ENCODE measurements at places on chromosomes 16 and 17.
A peak's percentile ranks its signal among the peaks of the same experiment; 100 is the strongest.

- no peak for DNase-seq
Observed at GRCh38 chr16:20897922-20898321, 2.2 kb downstream of the DCUN1D3 start.

- DNase-seq, result no peak
Observed at GRCh38 chr16:30368792-30369090, 1.6 kb downstream of the TBC1D10B start.

GRCh38 chr16:54280751-54281150 is 5.8 kb downstream of the IRX3 start:
- no peak for DNase-seq

GRCh38 chr17:77214743-77215142 is 74.0 kb downstream of the SEC14L1 start:
- DNase-seq, result peak; percentile 11

DNA sequence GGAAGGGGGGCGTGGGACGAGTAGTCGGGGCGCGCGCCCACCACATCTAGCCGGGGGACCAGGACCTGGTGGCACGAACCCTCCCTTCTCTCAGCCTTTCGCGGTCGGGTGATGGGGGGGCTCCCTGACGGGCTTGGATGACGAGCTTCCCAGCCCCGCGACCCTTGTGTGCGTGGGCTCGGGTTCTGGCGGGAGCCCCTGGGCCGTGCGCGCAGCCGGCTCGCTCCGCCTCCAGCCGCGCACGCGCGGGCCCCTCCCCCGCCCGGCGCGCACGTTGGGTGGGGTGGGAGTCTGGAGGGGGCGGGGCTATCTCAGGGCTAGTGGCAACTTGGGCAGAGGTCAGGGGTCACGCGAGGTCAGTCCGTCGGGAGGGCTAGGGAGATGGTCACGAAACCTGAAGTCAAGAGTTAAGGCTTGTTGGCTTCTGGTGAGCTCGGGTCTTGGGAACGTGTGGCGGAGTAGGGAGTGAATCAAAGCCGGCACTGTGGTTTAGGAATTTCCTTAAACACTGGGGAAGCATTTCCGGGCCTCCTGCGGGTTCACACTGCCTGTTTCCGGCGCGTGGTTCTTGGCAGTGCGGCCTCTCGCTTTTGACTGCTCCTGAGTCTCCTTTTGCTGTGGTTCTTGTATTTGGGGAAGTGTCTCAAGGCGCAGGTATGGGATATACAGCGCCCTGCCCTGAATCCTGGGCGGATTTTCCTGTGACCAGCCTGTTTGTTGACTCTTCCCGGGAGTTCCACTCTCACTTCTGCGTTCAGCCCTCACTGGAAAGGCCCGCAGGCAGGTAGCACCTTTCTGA is at the start of gene SRCAP:
Gene SRCAP, plus strand, starts transcription at position 356 of the 799 bp plus-strand sequence. CDS start 1,654 bp downstream, outside the sequence.
- peak; percentile 82 for DNase-seq

- peak; percentile 29 for DNase-seq
Observed at GRCh38 chr16:85152414-85153030, 40.2 kb upstream of the CIBAR2 start.

- DNase-seq, result no peak
Observed at GRCh38 chr16:51989637-51990230, 557.2 kb downstream of the TOX3 start.

DNA sequence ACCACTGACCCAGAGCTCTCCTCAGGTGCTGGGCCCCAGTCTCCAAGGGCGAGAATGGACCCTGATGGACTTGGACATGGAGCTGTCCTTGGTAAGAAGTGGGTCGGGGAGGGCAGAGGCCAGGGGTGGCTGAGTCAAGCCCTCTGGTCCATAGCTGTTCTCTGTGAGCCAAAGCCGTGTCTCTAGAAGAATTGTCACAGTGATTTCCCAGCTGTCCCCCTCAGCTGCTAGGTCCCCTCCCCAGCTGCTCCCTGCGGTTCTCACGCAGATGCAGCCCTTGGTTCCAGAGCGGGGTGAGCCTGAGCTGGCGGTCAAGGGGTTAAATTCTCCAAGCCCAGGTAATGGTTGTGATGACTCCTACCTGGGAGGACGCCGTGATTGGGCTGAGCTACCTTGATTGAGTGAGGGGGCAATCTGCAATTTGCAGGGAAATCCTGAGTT is 1.3 kb upstream of the NOL3 start:
- no peak for DNase-seq

DNA sequence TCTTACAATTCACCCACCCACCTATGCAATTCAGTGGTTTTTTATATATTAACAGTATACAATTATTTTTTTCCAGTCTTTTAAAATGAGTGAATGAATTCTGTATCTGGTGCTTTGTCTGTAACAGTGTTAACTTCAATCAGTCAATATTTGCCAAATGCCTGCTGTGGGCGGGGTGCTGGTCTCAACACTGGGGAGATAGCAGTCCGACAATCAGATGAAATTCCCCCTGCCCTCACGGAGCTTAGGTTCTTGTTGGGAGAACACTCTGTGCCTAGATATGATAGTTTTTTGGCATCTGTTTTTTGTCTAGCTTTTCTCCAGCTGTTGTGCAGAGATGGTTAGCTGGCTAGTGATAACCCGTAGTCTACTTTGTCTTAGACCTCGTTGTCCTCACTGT is 201.1 kb downstream of the SNX29 start:
- DNase-seq, result no peak

GRCh38 chr16:88466175-88466862 is 13.2 kb downstream of the ZFPM1 start:
- no peak for DNase-seq

DNA sequence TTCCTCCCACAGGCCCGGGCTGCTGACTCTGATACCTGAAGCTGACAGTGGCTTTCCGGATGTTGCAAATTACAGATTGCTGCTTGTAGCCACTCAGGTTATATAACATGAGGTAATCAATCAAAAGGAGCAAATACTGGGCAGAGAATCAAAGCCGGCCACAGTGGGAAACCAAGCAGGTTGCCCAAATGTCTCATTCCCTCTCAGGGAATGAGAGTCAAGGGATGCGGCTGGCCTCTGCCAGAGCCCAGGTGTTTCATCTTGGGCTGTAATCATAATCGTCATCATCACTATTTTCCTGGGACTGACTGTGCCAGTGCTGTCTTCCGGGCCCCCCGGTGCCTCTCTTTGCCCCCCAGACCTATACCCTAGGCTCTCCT is 292.4 kb upstream of the FOXF1 start:
- DNase-seq, result no peak

- no peak for DNase-seq
Observed at GRCh38 chr17:83192161-83192788, 112.9 kb downstream of the METRNL start.

DNA sequence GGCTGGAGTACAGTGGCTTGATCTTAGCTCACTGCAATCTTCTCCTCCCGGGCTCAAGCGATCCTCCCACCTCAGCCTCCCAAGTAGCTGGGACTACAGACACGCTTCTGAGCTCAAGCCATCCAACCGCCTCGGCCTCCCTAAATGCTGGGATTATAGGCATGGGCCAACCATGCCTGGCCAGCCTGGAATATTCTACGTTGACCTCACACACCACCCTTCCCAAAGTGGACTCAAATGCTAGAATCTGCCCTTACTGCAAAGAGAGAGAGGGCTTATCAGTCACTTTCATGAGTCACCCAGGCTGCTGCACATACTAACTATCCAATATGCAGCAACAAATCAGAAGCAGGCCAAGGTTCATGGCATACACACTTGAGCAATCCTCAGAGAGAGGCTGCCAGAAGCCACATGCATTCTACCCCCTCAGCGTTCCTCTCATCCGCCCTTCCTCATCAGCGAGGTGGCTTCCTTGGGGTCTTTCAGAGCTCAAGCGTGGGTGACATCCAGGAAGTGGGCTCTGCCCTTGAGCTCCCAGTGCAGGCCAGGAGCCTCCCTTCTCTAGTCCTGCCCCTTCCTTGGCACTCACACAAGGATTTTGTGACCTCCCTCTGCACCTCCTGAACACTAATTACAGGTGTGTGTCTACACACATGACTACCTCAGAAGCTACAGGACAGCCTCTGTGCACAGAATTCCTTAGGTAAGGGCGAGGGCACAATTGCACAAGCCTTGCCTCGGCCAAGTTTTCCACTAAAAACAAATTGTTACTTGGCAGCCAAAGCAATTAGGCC is 24.8 kb upstream of the SIAH1 start:
- DNase-seq, result no peak

- DNase-seq, result peak; percentile 50
Observed at GRCh38 chr17:38572669-38573365, 32.9 kb downstream of the SRCIN1 start.

DNA sequence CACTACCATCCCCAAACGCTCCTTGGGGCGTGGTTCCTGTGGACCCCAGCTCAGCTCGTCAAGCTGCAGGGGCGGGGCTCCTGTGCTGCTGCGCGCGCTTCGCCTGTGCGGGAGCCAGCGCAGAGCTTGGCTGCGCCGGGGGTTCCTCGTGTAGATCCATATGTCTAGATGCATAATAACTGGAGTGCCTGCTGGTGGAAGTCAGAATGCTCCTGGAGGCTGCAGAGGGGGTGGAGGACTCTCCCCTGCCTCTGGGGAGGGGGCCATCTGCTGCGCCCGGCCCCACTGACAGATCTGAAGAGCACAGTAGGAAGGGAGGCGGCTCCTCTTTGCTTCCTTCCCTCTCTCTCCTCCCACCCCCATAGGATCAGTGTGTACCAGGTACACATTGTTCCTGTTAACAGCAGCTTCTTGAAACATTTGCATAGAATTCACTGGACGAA is 4.6 kb downstream of the RASD1 start:
- DNase-seq, result no peak

GRCh38 chr16:85675251-85675874 is 13.4 kb downstream of the GINS2 start:
- DNase-seq, result peak; percentile 9

GRCh38 chr17:2952174-2952845 is 111.1 kb downstream of the OR1D5 start:
- no peak for DNase-seq

DNA sequence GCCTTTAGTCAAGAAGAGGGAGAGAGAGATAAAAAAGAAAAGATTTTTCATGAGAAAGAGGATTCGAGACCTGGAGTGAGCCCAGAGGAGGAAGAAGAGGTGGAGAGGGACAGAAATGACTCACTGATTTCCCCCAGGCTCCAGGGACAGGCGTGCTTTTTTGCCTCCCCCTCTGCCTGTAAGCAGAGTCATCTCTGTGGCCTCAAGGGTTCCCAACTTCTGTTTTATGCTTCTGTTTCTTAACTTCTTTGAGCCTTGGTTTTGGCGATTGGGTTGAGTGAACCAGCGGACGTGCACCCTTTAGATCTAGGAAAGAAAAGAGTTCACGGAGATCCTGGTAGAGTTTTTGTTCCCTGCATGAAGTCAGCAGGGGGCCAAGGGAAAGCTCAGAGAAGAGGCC is 147.9 kb upstream of the NOL11 start:
- DNase-seq, result no peak

GRCh38 chr17:63819585-63820537 is 7.4 kb upstream of the PSMC5 start:
- DNase-seq, result no peak

DNA sequence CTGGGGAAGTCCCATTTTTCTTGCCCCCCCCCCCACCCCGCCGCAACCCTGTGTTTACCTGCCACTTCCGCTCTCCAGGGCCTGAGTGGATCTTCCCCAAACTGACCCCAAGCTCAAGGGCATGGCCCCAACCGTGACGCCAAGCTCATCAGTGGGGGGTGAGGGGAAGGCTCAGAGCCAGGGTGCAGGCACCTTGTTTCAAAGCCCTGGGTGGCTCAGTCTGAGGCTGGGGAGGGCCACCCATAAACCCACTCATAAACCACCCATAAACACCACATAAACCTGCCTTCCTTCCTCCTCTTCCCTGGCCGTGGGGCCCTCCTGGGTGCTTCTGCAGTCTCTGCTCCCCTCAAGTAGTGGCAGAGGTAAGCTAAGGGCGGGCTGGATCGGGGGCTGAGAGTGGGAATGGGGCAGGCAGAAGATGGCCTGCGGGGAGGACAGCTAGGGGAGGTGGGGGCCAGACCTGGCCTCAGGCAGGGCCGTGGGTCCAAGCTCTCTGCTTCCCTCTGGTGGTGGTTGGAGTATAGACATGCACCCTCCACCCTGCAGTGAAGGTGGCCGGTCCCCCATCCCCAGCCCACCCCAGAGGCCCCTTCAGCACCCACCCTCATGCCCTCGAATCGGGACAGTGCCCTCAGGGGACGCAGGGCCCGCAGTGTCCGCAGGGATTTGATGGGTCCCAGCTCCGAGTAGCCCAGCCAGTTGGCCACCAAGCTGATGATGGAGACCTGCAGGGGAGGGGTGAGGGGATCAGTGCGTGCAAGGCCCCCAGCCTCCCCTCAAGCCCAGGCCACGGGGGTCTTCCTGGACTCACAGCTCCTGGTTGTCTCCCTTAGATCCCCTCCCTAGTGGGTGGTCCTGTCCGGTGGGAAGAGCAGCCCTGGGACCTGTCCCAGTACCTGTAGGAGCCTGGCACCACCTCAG is 14.6 kb upstream of the CD79B start:
- DNase-seq, result peak; percentile 28

GRCh38 chr16:10077861-10078260 is 104.4 kb downstream of the GRIN2A start:
- DNase-seq, result no peak

DNA sequence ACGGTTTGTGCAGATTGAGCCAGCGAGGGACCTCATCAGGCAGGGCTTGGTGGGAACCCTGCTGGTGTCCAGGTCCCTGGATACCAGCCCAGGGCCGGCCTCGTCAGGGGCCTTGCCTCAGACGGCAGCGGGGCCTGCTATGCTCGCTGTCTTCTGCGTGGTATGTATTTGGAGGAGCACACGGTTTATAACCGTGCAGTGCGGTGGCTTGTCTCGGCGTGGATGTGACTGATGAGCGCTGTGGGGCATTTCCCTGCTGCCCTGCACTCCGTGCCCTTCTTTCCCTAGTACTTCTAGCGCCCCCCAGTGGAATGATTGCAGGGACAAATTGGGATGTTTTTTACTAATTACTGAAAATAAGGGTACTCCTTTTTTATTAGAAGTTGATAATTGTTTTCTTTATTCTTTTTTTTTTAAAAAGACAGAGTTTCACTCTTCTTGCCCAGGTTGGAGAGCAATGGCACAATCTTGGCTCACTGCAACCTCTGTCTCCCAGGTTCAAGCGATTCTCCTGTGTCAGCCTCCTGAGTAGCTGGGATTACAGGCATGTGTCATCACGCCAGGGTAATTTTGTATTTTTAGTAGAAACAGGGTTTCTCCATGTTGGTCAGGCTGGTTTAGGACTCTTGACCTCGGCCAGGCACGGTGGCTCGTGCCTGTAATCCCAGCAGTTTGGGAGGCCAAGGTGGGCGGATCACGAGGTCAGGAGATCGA is 15.3 kb downstream of the TBCD start:
- peak; percentile 51 for DNase-seq

- no peak for DNase-seq
Observed at GRCh38 chr16:78326731-78327130, 227.3 kb downstream of the WWOX start.

- DNase-seq, result no peak
Observed at GRCh38 chr16:4624827-4625559, 367 bp downstream of the MGRN1 start.

All from COR-L47 (cell line).